Activated CD8-positive, alpha-beta memory T cell treated with anti-CD3 and anti-CD28 coated beads for 48 hours (primary cell): ENCODE measurements at places on chromosomes 1 and 21.

DNA sequence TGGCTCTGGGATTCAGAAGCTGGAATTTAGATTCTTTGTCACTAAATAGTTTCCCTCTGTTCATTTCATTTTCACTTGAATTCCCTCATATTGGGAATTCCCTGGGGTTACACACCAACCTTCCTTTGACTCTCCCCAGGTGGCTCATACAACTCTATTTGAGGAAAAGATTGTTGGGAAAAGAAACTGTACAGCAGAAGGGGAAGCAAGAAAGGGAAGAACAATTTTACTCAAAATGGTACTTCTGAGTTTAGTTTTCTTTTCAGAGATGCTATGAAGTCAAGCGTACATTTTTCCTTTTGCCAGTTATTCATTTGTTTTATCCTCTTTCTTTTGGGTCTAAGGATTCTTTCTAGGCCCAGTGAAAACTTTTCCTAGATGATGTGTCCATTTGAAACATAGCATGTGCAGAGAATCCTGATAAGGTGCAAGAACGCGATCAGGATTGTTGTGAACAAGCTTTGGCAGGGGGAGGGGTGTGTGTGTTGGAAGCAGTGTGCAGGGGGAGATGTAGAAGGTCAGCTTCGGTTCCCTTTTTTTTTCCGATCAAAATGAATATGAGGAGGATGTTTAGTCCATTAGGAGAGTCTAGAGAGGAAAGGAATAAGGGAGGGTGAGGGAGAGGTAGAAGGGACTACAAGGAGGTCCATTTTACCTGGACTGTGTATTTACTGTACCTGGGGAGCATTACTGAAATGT, 26.8 kb upstream of the CD1D start:
- DNase-seq: no peak

- DNase-seq: no peak
Observed at GRCh38 chr21:42452401-42453223, 43.4 kb downstream of the RSPH1 start.

GRCh38 chr1:243287123-243287460, 31.3 kb downstream of the SDCCAG8 start:
- DNase-seq: no peak

GRCh38 chr1:46594063-46594462, 10.0 kb downstream of the MKNK1 start:
- no peak for DNase-seq

DNA sequence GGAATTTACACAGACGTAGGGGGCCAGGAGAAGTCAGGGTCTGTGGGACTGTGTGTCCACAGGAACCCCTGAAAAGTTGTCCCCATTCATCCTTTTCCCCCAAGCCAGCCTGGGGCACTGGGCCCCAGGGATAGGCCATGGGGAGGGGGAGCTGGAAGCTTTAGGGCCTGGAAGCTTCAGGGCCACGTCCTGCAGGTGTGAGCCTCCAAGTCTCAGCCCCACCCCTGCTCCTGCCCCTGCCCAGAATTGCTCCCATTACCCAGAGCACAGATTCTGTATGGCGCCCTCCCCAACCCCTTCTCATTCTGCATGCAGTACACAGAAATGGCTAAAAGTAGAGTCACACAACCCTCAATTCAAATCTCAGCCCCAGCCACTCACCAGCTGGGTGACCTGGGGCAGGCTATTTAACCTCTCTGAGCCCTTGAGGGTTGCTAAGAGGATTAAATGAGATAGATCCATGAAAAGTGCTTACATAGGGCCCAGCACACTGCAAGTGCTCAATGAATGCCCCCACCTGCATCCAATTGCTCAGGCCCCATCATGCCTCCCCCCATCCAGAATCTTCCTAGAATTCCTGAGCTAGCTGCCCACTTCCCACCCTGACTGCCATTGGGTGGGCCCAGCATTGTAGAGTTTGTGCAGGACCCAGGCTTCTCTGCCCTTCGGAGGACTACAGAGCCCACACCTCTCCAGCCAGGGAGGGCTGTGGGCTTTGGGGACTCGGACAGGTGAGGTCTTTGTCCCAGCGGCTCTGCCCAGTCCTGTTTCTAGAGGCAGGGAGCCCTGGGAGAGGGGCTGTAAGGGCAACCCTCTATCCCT, 6.5 kb downstream of the RAP1GAP start:
- DNase-seq: no peak

DNA sequence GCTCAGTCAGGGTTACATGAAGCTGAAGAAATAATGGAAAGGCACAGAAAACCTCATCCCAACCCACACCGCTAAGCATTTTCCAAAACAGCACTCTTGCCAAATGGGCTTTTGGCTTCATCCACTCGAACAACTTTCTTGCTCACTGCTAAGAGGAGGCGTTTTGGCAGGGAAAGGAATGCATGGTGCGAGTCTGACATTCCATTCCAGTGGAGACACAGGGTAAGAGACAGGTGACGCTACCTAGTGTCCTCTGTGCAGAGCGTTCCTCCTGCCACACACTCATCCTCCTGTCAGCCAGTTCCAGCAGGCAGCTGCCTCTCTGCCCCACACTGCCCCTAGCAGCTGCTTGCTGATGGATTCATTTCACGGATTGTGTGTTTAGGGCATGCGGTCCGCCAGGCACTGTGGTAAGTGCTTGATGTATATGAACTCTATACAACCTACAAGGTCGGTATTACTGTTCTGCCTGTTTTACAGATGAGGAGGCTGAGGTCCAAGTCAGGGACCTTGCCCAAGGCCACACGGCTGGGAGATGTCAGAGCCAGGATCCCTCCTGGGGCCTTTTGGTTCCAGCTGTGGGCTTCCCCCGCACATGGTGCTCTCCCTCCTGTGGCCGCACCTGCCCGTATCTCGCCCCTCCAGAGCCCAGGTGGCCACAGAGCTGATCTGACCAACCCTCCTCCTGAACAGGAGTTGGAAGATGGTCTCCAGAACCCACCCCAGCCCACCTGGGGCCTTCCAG, 25.7 kb upstream of the BACE2 start:
- DNase-seq: no peak

DNA sequence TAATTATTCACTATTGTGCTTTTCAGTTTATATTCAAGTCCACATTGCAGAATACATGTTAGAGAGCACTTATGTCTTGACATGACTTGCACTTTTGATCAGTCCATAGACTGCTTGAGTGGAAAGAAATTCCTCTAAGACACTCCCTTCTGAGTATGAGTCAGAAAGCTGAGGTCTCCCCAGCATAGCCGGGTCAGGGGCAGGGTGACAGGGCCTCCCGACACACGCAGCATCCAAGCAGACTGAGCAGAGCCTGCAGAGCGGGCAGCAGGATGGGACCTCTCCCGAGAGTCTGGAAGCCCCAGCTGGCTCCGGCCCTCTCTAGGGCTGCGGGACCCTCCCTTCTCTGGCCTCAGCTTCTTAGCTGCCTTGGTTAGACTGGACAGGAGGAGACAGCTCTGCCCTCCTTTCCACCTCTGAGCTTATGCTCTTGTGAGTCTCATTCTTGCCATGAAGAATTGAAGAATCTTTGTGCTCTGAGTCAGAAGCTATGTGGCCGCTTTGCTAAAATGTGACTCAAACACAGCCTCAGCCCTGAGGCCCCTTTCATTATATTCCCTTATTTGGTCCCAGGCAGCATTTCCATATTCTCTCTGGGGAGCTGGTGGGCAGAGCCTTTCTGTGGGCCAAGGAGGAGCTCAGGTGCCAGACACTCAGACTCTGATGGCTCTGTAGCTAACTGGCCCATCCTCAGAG, 11.2 kb upstream of the CAPN2 start:
- no peak for DNase-seq

GRCh38 chr1:2528966-2529783, 888 bp downstream of the HES5 start:
- DNase-seq: no peak

- DNase-seq: no peak
Observed at GRCh38 chr1:2195785-2196184, 1.2 kb upstream of the FAAP20 start.

GRCh38 chr1:44134071-44134920, 7.1 kb downstream of the KLF18 start:
- no peak for DNase-seq

- no peak for DNase-seq
Observed at GRCh38 chr1:17544776-17545350, 5.4 kb downstream of the ARHGEF10L start.

GRCh38 chr21:38243732-38244406, 12.9 kb upstream of the KCNJ15 start:
- no peak for DNase-seq

GRCh38 chr1:157133426-157133825, 4.8 kb downstream of the ETV3 start:
- DNase-seq: no peak

DNA sequence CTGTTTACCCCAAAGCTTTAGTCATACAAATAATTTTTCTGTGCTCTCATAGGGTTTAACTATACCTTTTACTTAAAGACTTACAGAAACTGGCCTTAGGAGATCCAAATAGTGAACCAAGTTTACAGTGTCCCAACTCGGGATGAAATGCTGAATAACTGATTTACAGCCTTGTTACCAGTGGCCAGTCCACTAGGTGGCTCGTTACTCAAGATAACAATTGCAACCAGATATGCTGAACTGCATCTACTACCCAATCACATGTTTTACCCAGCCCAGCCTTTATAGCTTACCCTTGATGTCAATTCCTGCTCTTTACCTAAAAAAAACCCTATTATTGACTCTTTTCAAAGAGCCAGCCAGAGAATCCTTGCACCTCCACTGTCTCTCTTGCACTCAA, 1148.8 kb upstream of the ADGRL4 start:
- no peak for DNase-seq

DNA sequence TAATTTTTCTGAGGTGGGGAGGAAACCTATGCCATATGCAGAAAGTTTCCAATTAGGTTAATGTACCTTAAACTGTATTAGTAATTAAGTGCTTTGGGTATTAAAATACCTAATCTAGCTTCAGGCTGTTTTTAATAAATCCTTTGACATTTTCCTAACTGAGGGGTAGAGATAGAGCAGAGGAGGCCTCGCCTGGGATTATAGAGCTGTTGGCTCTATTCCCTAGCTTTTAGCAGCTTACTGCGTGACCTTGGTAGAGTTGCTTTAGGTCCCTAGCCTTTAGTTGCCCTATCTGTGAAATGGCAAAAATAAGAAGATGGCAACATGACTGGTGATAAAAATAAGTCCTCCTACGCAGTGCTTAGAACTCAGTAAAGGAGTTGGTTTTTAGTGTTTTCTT, 621.0 kb downstream of the LMO4 start:
- no peak for DNase-seq

- DNase-seq: no peak
Observed at GRCh38 chr1:30920827-30921226, 12.3 kb upstream of the SDC3 start.

GRCh38 chr1:172663732-172664131, 4.8 kb downstream of the FASLG start:
- DNase-seq: no peak

GRCh38 chr1:10561497-10561896, 86.7 kb downstream of the PEX14 start:
- DNase-seq: no peak

GRCh38 chr1:32877211-32878110, 6.7 kb upstream of the FNDC5 start:
- no peak for DNase-seq

GRCh38 chr1:223087291-223088255, 55.5 kb downstream of the TLR5 start:
- no peak for DNase-seq

DNA sequence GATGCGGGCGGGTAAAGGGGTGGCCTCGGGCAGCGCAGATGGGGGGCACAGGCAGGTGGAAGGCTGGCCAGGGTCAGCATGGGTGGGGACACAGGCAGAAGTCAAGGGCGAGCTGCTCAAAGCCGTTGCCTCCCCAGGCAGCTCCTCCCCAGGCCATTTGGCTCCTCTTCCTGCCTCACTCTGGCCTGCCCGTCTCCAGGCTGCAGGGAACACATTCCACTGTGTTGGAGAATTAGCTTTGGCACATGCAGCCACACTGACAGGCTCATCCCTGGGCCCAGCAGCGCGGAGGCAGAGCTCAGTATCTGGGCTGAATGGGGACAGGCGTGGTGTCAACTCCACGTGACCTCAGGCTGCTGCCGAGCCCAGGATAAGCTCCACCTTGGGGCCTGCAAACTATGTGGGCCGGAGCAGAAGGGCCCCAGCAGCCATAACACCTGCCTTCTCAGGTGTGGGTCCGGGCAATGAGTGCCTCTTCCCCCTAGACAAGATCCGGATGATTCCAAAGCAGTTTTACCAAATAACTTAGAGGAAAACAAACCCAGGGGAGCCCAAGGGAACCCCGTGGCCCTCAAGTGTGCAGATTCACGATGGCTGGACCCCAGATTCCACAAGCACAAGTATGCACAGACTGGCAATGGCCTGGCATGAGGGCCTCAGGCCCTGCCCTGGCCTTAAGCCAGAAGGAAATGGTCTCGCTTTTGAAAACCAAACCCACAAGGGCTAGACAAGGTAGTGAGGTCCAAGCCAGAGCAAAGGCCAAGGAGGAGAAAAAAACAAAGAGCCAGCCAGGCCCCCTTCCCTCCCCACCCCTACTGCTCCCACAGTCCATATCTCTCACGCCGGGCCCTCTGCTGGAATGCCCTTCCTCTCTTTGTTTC, 40.2 kb downstream of the HSPG2 start:
- no peak for DNase-seq

GRCh38 chr1:162265983-162266382, 110.7 kb downstream of the SPATA46 start:
- DNase-seq: no peak

DNA sequence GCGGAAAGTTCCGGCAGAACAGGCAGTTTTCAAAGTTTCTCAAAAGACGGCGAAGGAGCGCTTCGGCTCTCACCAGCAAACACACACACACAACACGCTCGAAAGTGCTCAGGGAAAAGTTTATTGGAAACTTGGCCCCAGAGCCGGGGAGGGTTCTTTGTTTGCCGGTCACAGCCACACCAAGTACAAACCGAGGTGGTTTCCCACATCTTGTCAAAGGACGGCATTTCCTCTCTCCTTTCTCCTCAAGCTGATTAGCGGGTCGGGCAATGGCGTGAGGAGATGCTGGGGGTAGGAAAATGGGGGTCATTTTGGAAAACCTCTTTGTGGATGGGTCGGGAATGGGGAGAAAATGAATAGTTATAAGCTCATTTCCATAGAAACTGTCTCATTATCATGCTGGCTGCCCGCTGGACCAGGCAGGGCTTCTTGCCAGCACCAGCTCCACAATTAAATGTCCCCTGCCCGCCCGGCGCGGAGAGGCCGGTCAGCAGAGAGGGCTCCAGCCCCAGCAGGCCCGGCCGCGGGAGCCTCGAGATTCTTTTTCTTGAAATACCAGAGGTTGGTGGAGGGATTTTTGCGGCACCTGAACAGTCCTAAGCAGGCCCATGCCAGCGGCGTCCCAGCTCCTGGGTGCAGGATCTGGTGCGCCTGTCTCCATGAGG, 92.3 kb downstream of the PRDM16 start:
- no peak for DNase-seq

- DNase-seq: no peak
Observed at GRCh38 chr1:3731583-3732433, 20.4 kb upstream of the CCDC27 start.

- no peak for DNase-seq
Observed at GRCh38 chr1:210262167-210262896, 29.7 kb downstream of the SERTAD4 start.

DNA sequence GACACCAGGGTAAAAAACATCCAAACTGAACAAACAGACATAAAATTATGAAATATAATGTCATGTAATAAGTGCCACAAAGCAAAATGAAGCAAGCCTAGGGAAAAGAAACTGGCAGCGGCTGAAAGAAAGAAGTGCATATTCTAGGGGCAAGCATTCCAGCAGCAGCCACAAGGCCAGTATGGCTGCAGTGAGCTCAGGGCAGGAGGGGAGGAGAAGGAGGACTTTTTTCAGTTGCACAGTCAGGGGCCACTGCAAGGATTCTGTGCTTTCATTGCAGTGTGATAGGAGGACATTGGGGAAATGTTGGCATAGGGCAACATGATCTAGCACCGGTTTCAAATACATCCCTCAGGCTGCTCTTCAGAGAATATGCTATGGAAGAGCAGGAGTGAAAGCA, 263.8 kb downstream of the NEGR1 start:
- DNase-seq: no peak

GRCh38 chr1:92837062-92837461, 5.2 kb downstream of the RPL5 start:
- no peak for DNase-seq
